CD4-positive, alpha-beta T cell treated with Interleukin-15 for 1 hour (primary cell): ENCODE measurements at places on chromosomes 7 and 10.

DNA sequence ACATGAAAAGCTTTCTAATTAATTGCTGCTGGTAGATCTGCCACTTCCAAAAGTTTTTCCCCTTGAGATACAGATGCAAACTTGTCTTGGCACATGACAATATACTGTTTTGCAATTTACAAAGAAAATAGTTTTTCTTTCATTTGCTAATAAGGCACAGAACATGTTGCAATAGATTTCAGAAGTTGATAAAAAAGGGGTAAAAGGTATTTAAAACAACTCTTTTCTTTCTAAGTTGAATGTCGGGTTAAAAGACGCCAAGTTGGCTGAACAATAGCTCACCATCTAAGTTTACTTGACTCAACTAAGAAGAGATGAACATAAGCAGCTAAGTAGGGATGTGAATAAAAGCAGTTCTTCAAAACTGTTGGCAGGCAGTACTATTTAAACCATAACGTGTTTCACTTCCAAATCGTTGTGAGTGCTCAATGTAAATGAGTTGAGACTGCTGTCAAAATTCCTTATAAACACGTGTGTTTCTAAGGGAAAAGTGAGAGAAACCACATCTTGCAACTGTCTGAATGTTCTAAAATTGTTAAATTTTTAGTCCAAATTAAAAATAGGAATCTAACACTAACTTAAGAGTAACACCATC, 14.5 kb upstream of the THSD7A start:
- no peak for DNase-seq

GRCh38 chr10:43200538-43201390, 62.5 kb downstream of the CSGALNACT2 start:
- no peak for DNase-seq

GRCh38 chr7:142833174-142834048, 21.5 kb upstream of the EPHB6 start:
- DNase-seq: no peak

DNA sequence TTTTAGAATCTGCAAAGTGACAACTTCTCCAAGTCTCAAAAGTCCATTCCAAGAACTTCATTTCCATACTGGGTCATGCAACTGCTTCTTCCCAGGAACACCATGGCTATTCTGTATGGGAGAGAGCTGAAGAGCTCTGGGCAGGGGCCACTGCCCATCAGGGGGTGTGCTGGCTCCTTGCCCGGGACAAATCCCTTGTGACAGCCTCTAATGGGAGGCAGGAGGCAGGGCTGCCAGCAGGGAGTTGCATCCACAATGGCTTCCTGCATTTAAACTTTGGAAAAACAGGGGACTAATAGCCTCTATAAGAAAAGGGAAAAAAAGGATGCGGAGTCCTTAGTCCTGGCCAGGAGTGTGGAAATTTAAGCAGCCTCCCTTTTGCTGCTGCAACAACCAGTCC, 18.4 kb upstream of the FRMD4A start:
- no peak for DNase-seq

- DNase-seq: no peak
Observed at GRCh38 chr10:48901319-48901718, 38.3 kb downstream of the LRRC18 start.
